ENCODE measurements at places on chromosomes 2 and 18.

DNA sequence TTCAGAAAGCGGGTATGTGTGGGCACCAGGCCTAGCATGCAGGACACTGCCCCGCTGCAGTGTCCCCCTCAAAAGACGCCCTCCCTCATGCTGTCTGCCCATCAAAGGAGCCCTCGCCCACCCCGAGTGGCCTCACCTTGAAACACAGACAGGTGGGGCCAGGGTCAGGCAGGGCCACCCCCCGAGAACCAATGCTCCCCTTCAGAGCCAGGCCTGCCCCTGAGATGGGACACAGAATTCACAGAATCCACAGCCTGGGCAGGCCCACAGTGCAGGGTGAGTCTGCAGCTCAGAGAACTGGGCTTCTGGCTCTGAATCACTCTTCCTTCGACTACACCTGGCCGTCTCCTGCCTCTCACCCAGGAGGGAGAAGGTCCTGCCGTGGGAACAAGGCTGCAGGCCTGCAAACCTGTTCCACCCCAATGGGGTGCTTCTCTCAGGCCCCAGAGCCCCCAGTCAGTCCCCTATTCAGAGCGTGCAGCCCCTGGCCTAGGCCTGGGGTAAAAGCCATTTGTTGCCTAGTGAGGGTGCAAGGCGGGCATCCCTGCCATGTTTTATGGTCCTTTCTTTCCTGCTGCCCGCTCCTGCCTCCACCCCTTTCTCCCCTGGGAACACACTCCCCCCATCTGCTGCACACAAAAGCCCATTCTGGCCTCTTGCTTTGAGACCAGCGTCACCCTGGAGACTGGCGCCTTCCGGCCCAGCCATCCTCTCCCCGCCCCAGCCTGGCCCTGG, 11.3 kb upstream of the ARHGEF4 start:
- H3K4me1 ChIP-seq, result peaks cover 25% of the 10 kb centered on the region
- H3K4me3 ChIP-seq, result no peak overlapping the region
- DNase-seq, result no peak
- H3K36me3 ChIP-seq, result no peaks in the 10 kb centered on the region

GRCh38 chr2:39705638-39706037, 39.9 kb downstream of the TMEM178A start:
- H3K27me3 ChIP-seq, result peaks cover 6% of the 10 kb centered on the region
- no peaks in the 10 kb centered on the region for H3K4me1 ChIP-seq
- no peaks in the 10 kb centered on the region for H3K36me3 ChIP-seq

DNA sequence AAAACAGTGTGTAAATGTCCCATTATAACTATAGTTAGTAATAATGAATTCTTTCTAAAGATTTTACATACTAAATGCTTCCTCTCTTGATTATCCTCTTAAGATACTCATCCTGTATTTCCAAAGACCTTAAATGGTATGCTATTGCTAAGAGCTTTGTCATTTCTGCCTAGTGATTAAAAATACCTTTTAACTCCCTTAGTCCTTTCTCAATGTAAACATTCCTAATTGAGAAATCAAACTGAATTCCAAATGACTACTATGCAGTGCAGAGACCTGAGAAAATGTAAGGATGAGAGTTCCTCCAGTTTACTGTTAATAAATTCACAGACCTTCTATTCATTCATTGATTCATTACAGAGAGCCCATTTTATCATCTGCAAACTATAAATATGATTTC, 86.9 kb downstream of the SOS1 start:
- H3K4me3 ChIP-seq, result no peak overlapping the region
- no peaks in the 10 kb centered on the region for H3K4me1 ChIP-seq
- no peak overlapping the region for H3K27ac ChIP-seq

DNA sequence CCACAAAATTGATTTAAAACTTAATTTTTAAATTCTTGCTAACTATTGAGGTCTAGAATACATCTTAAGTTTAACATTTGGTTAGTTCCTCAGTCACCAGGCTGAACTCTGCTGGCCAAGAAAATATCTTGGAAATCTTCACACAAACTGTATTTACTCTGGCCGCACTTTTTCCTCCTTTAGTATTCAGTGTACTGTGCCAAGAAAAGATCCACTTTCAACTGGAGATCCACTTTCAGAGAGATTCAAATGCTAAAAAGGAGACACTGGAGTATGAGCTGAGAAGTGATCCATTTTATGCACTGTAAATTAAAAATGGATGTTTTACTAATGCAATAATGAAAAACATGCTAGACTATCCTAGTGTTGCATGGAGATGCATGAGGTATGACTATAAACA, 98.1 kb downstream of the ANTXR1 start:
- H3K4me3 ChIP-seq, result no peak overlapping the region
- DNase-seq, result no peak
- H3K4me1 ChIP-seq, result no peaks in the 10 kb centered on the region
- H3K36me3 ChIP-seq, result no peaks in the 10 kb centered on the region
- no peak overlapping the region for H3K27ac ChIP-seq
- peaks cover 26% of the 10 kb centered on the region for H3K27me3 ChIP-seq

DNA sequence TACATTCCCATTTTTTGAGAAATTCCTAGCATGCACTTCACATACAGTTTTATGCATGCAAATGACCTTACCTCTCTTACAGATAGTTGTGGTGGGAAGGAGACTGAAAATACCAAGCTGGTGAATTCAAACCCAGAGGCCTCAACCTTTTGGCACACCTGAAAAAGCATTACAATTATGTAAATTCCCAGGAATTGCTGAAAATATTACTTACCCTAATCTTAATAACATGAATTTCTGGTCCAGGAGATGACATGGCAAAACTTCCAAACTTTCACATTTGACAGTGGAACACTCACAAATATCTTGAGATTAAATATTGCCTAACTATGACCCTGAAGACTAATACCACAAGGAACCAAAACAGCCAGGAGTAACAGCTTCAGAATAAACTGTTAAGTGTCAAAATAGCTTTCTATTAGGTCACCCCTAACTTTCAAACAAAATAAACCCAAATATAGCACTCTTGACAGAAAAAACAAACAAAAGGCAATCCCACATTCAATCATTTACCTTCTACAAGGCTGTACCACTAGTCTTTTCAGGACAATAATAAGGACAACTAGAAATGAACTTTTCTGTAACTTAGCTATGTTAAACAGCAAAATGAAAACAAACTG, 10.9 kb upstream of the PEX13 start:
- no peak for DNase-seq
- H3K27ac ChIP-seq, result no peak overlapping the region
- H3K27me3 ChIP-seq, result no peaks in the 10 kb centered on the region
- H3K4me3 ChIP-seq, result no peak overlapping the region
- H3K4me1 ChIP-seq, result no peaks in the 10 kb centered on the region

- no peak overlapping the region for H3K4me3 ChIP-seq
- DNase-seq, result no peak
- no peaks in the 10 kb centered on the region for H3K27me3 ChIP-seq
- no peak overlapping the region for H3K27ac ChIP-seq
- H3K36me3 ChIP-seq, result peaks cover 29% of the 10 kb centered on the region
Measured at GRCh38 chr2:239098288-239098970, 250.5 kb downstream of the TWIST2 start.

GRCh38 chr2:216287251-216287650, 85.0 kb downstream of the MARCHF4 start:
- H3K36me3 ChIP-seq, result no peaks in the 10 kb centered on the region
- no peak overlapping the region for H3K27ac ChIP-seq
- no peak for DNase-seq
- H3K4me1 ChIP-seq, result no peaks in the 10 kb centered on the region
- no peak overlapping the region for H3K4me3 ChIP-seq

DNA sequence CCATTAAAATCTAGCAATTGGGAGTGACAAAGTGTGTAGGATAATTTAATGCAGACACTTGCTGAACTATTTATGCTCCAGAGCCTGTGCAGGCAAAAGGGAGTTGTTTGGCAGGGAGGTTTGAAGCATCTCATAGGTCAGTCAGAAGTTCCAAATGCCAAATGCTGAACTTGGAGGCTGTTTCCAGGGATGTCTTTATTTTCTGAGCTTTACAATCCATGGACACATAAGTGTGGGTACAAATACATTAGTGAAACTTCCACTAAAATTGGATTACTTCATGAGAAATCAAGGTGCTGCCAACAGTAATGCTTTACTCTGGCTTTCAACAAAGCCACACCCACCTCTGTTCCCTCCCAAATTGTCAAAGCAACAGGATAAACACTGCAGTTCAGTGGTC, 422.1 kb upstream of the SETBP1 start:
- H3K27me3 ChIP-seq, result no peaks in the 10 kb centered on the region
- H3K27ac ChIP-seq, result no peak overlapping the region
- H3K4me3 ChIP-seq, result no peak overlapping the region
- no peaks in the 10 kb centered on the region for H3K4me1 ChIP-seq
- no peaks in the 10 kb centered on the region for H3K36me3 ChIP-seq
- no peak for DNase-seq

DNA sequence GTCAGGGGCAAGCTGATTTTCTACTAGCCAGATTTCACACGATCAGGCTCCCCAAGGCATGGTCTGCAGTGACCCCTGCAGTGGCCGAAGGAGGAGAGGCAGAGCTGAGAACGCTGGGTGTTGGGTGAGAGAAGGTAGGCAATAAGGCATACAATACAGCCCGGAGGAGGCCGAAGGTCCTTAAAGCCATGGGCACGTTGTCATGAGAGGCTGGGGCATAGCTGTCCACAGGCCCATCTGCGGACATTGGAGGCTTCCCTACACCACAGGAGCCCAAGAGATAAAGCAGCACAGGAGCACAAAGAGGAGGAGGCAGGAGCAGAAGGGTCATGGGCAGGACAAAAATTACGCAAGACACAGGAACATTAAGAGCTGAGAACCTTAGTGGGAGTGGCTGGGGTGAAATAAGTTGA, 16.7 kb upstream of the BZW1 start:
- H3K27me3 ChIP-seq, result peaks cover 14% of the 10 kb centered on the region
- DNase-seq, result no peak
- no peak overlapping the region for H3K27ac ChIP-seq
- H3K4me1 ChIP-seq, result no peaks in the 10 kb centered on the region
- no peaks in the 10 kb centered on the region for H3K36me3 ChIP-seq
- H3K4me3 ChIP-seq, result no peak overlapping the region

DNA sequence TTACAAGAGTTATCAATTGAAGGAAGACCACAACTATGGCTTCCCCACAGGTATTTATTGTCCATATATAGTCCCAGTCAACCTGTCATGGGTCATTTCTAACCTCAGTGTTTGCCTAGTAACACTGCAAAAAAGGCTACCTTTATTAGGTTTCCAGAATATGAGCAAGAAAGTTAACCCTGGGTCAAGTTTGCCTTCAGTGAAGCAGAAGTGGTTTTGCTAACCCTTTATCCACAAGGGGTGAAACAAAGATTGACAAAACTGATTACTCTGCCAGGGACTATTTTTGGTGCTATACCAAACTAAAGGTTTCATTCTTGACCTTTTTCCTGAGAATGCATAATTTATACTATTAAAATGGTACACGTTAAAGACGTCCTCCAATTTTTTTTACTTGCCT, 28.8 kb downstream of the SP100 start:
- no peak overlapping the region for H3K27ac ChIP-seq
- no peaks in the 10 kb centered on the region for H3K27me3 ChIP-seq
- H3K4me1 ChIP-seq, result peaks cover 70% of the 10 kb centered on the region
- no peak for DNase-seq

DNA sequence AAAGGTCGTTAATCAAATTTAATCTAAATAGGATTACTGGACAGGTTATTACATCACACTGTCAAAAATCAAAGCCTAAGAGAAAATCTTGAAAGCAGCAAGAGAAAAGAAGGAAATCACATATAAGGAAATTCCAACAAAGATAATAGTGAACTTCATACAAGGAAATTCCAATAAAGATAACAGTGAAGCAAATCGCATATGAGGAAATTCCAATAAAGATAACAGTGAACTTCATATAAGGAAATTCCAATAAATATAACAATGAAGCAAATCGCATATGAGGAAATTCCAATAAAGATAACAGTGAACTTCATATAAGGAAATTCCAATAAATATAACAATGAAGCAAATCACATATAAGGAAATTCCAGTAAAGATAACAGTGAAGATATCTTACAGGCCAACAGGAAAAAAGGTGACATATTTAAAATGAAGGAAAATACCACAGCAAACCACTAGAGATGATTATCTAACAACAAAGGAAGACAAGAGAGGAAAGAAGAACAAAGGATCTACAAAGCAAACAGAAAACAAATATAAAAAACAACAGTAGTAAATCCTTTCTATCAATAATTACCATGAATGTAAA, 787.7 kb downstream of the CCDC85A start:
- no peaks in the 10 kb centered on the region for H3K4me1 ChIP-seq
- no peak overlapping the region for H3K27ac ChIP-seq
- no peak for DNase-seq
- no peaks in the 10 kb centered on the region for H3K27me3 ChIP-seq

DNA sequence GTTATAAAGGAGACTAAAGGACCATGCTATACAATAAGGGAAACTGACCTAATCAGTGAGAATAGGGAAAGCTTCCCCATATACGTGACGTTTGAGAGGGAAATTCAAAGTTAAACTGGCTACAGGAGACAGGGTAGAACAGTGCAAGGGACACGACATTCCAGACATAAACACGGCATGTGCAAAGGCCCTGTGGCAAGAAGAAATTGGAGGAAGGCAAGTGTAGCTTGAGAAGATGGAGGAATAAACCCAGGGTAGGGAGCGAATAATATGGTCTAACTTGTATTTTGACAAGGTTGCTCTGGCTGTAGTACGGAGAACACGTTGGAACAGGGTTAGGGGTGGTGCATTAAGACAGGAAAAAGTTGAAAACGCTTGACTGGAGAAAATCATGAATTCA, 49.8 kb upstream of the RIOK3 start:
- no peaks in the 10 kb centered on the region for H3K36me3 ChIP-seq
- H3K4me3 ChIP-seq, result no peak overlapping the region
- no peak overlapping the region for H3K27ac ChIP-seq

DNA sequence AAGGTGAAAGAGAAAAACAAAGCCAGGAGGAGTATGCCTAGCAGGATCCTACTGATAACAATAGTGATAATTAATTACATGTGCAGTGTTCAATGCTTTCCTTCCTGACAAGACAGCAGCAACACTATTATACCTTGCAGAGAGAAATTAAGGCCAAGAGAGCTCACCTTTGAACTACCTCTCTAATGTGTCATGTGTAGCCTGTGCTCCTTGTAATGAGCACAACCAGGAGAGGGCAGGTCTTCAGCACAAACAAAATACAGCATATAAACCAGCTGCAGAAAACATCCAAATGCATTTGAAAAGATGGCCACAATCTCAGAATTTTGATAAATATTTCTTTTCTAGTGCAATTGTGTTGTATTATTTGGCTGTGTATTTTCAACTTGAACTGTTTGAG, 1425.7 kb downstream of the DSC3 start:
- no peak for DNase-seq
- no peaks in the 10 kb centered on the region for H3K36me3 ChIP-seq
- H3K4me1 ChIP-seq, result no peaks in the 10 kb centered on the region
- no peak overlapping the region for H3K4me3 ChIP-seq

DNA sequence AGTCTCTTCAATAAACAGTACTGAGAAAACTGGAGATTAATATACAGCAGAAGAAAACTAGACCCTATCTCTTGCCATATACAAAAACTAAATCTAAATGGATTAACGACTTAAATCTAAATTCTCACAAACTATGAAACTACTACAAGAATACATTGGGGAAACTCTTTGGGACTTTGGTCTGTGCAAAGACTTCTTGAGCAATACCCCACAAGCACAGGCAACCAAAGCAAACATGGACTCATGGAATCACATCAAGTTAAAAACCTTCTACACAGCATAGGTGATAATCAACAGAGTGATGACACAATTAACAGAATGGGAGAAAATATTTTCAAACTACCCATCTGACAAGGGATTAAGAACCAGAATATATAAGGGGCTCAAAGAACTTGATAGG, 848.2 kb upstream of the NRXN1 start:
- no peaks in the 10 kb centered on the region for H3K27me3 ChIP-seq
- no peaks in the 10 kb centered on the region for H3K4me1 ChIP-seq
- no peak overlapping the region for H3K27ac ChIP-seq
- H3K36me3 ChIP-seq, result no peaks in the 10 kb centered on the region
